ENCODE measurements at places on chromosomes 1 and 21.

DNA sequence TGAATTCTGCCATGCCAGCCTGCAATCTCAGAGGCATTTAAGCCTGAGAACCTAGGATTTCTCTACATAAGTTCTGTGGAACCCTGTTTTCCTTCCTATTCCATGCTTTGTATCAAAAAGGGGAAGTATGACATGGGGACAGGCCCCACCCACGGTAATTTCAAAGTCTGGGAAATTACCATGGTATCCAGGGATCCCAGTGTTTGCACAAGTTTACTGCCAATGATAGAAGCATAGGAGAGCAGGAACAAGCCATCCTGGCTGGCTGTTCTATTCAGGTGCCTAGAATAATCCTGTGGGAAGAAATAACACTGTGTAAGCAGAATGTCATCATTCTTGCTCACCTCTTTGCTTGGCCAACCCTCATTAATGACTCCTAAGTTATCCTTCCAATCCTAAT is 53.8 kb upstream of the ATP1B1 start:
- no peak for DNase-seq

- no peak for DNase-seq
Observed at GRCh38 chr1:28447679-28448078, 58.2 kb upstream of the RCC1 start.

GRCh38 chr1:227622739-227623475 is 59.6 kb downstream of the ZNF678 start:
- DNase-seq: no peak

DNA sequence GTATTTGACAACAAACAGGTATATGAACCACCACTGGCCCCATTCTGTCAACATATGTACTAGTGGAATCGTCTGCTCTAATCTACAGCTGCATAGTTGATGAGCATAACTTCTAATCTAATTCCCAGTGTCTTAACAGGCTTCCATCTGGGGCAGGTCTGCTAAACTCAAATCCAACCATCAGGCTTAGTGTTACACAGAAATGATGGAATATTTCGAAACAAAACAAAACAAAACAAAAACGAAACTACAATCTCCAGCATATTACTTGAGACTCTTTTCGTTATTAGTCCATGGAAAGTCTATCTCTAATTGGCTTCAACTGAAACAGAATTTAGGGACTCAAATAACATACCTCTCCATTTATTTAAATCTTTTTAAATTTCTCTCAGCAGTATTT is 37.6 kb downstream of the DIPK1A start:
- peak; percentile 75 for DNase-seq

GRCh38 chr1:113519556-113519955 is 129.2 kb downstream of the MAGI3 start:
- no peak for DNase-seq

- no peak for DNase-seq
Observed at GRCh38 chr1:54607821-54608565, 15.3 kb downstream of the FAM151A start.

DNA sequence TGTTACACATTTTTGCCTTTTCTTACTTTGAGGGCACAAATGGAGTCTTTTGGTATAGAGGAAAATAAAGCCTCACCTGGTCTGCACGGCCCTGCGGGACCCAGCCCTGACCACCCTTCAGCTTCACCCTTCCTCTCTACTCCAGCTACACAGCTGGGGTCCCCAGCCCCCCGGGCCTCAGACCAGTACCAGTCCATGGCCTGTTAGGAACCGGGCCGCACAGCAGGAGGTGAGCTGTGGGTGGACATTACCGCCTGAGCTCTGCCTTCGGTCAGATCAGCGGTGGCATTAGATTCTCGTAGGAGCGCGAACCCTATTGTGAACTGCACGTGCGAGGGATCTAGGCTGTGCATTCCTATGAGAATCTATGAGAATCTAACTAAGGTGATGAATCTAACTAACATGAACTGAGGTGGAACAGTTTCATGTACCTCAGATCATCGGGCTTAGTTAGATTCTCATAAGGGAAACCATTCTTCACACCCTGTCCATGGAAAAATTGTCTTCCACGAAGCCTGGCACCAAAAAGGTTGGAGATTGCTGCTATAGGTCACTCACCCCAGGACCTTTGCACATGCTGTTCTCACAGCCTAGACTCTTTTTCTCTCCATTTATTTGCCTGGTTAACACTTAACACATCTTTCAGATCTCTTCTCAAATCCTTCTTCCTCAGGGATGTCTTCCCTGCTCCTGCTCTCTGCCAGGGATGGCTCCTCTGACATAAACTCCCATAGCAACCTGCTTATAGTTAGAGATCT is 37.5 kb upstream of the ECE1 start:
- DNase-seq: no peak

DNA sequence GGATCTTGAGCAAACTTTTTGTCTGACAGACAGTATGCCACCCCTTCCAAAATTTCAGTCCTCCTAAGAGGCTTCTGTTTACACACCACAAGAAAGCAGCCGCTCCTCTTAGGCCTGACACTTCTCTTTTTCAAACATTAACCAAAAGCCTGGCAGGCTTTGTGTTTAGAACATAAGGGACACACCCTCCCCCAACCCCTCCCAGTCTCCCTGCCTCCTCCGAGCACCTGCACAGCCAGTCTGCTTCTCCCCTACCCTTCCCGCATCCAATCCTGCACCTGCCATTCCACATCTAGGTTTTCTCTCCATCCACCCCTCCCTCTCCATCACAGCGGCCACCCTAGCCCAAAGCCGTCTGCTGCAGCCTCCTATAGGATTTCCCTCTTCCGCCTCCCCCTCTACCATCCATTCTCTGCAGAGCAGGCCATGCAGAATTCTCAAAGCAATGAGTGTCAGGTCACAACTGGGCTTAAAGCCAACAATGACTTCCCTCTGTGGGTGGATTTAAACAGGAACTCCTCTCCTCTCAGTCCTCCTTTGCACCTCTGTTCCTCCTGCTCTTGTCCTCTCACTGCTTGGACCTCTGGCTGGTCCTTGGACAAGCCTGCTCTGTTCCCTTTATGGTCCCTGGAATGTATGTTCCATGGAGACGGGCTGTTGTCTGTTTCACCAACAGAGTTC is 478.2 kb downstream of the NPHP4 start:
- DNase-seq: no peak
